ENCODE measurements at places on chromosomes 5 and 9. TPM values are rescaled to one million over a fixed set of nuclear protein-coding genes. Genes with fewer than 3 reads are reported as not detected.

GRCh38 chr9:126307322-126308061 is 19.1 kb upstream of the MVB12B start:
- DNase-seq: peak; percentile 45

ABO gene
- 0.39 TPM for total RNA-seq

DNA sequence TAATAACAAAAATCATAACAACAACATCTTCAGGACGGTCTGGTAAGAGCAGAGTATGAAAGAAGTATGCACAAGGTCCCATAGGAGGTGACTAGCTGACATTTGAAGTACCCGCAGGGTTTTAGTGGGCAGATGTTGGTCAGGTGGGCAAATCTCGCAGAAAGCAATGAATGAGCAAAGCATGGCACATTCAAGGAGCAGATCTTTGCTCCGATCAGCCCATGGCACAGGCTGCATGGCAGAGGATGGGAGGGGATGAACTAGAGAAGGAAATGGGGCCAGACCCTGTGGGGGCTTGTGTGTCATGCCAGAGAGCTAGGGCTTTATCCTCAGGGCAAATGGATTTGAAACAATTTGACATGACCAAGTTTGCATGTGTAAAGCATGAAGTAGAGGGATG is 90.0 kb downstream of the SEMA6A start:
- DNase-seq: no peak

GRCh38 chr5:148641735-148642134 is 12.6 kb downstream of the HTR4 start:
- DNase-seq: no peak

PCDHA9 gene
- 0.30 TPM for total RNA-seq

DNA sequence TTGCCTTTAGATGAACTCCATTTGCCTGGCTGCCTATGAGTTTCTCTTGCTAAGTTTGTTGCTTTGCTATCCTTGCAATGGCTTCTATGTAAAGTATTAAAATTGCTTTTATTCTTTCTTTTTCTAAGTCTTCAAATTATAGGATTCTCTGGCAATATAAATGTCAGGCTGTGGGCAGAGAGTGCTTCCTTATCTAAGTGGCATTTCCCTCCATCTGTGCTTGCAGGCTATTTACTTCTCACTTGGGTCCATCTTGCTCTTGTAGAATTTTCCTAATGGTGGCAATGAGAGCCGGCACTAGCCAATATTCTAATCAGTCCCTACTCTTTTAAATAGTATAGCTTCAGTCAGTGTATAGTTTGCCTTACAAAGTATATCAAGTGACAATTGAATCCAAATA is 63.3 kb downstream of the FAM174A start:
- DNase-seq: no peak

GABRA6 gene
- not detected for total RNA-seq

ECM2 gene
- 77.1 TPM for total RNA-seq

DNA sequence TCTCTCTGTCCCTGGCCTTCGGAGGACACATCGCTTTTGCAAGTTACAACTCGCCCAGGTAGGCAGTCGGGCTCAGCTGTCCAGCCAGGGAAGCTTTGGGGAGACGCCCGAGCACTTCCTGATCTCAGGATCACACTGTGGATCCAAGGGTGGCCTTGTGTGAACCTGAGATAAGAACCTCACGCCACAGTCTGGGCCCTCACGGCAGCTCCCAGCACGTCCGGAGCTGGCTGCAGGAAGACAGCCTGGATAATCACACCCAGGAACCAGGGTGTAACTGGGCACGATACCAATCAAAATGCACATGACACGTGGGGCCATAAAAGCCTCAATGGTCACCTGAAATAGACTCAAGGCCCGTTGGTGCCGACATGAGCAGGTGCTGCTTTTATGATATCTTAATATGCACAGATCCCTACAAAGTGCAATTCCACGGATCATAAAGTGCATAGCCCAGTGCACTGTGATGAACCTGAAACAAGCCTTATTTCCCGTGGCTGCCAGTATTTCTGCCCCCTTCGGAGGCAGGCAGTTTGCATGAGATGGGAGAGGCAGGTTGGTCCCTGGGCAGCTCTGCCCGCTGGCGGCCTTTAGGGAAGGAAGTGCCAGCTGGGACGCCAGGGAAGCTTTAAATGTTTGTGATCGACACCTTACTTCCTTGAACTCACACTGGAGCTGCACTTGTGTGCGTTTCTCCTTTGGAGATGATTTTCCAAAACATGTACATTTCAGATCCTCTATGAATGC is 14.5 kb downstream of the SLC6A18 start:
- DNase-seq: no peak

DNA sequence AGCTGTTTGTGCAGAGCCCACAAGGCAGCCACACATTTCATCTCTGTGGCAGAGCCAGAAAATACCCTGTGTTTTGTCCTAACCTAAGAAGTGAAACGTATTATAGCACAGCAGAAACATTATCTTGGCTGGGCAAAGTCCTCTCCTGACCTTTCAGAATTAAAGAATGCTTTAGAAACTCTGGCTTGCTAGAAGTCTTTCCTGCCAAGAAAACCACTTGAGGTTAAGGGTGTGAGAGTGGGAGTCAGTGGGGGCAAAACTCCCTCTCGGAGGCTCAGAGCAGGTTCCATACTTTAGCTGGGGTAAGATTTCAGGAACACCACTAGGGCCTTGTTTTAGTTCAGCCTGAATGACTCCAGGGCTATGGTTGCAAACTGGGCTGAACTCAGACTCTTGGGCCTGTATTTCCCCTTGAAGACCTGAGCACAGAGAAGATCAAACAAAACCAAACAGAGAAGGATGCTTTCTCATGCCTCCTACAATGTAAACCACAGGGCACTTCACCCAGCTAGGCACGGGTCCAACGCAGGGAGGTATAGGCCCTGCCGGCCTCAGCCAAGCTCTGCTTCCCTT is 48.0 kb downstream of the ZNF366 start:
- DNase-seq: no peak

DNA sequence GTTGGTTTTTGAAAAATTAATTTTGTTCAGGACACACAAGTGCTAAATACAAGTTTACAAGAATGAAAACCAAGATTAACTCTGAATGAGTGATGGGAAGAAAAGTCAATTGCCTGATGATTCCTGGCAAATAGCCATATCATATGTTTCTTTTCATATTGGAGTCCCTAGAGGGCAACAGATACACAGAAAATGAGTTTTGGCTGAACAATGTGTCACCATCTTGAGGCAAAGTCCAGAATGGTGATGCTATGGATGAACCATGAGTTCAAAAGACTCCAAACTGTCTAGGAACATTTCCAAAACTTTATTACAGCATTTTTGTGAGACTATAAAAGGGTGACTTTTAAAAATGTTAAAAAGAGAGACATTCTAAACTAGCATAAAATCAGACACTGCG is 382.9 kb downstream of the TMEM161B start:
- no peak for DNase-seq

PCDHGA9 gene
- 4.2 TPM for total RNA-seq

GRCh38 chr9:135965124-135965756 is 4.1 kb upstream of the UBAC1 start:
- DNase-seq: no peak

GRCh38 chr5:854217-854616 is 3.4 kb upstream of the ZDHHC11 start:
- no peak for DNase-seq

- DNase-seq: no peak
Measured at GRCh38 chr5:179191506-179192184, 131.5 kb downstream of the ZNF354C start.

DNA sequence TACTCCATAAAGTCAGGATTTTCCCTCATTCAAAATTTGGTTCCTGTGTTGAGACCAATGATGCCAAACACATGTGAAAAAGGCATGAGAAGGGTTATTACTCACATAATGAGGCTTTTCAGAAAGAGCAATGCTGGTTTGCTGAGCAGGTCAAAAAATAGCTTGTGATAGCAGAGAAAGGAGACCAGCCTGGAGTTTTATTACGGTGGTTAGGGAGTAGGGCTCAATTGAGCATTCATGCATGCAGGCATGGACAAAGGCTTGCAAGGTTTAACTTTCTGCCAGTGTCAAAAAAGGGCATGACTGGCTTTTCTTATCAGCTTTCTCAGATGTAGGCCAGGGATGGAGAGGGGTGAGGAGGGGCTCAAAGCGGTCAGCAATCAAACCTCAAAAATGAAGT is 628.3 kb downstream of the DNAH5 start:
- no peak for DNase-seq

SLC34A3 gene
- not detected for total RNA-seq

All from skin of body (tissue), 3 donors.